ENCODE measurements at places on chromosomes 1 and 21.

- no peak for DNase-seq
These were observed 33.8 kb downstream of the PCNX2 start for GRCh38 chr1:233261695-233262094.

GRCh38 chr1:117795190-117795589, 134.2 kb downstream of the GDAP2 start:
- DNase-seq: peak; percentile 81

DNA sequence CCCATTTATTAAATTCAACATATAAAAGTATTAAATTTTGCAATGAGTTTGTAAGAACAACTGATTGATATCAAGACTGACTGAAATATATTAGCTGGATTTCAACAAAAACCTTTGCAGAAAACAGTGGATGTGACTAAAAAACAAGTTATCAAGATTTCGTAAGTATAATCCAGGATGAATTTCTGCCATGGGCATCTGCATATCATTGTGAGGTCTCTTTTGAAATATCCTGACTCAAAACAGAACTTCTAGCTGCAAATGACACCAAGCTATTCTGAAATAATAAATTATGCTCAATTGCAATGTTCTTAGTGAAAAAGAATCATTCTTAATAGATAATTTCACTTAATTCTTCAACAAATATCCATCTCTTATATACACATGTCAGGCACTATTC, 52.6 kb downstream of the CD34 start:
- DNase-seq: peak; percentile 62

- peak; percentile 52 for DNase-seq
These were observed 24.3 kb downstream of the WNT2B start for GRCh38 chr1:112533029-112533428.

- peak; percentile 56 for DNase-seq
These were observed 1.9 kb upstream of the NTNG1 start for GRCh38 chr1:107138767-107139445.

GRCh38 chr21:43591571-43591970, 67.7 kb downstream of the HSF2BP start:
- no peak for DNase-seq

DNA sequence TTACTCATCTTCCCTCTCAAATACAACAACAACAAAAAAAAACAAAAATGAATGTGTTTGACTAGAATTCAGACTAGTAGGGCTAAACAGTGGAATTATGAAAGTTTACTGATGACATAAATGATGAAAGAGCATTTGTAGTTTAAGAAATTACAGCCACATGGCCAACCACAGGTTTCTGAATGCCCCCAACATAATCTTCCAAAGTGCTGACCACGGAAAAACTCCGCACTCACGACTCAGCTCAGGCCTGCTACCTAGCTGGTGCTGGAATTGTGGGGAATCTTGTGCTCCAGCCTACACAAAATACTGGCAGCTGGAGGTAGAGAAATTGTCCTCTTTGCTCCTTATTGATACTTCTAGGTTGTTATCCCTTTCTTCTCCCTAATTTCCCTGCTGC, 23.6 kb upstream of the TBX15 start:
- DNase-seq: peak; percentile 56

GRCh38 chr1:87864676-87865075, 536.0 kb downstream of the LMO4 start:
- DNase-seq: no peak

DNA sequence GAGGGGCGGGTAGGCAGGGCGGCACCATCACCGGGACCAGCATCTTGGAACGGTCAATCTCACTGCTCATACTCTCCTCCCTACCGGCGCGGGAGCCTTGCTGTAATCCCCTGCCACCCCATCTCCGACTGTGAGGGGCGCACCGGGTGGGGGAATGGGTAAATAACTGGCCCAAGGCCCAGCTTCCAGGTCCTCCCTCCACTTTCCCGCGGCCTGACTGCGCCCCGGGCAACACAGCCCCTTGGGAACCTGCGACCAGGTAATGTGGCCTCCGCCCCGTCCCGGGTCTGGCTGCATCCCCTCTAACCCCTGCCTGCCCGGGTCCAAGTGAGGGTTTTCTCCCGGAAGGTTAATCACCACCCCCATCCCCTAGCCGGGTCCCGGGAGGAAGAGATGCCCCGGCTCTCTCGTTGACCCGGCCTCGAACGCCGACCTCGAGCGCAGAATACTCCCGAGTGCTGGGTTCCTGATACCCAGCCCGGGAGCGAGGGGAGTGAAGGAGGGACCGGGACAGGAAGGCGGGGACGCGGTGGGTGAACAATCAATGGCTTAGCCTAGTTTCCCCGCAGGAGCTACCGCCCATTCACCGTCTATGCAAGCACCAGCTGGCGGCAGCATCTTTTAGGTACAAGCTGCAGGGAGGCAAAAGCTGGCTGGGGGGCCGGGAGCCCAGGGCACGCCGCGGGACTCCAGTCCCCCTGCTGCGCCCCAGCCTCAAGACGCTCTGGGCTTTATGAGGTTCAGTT, 5.9 kb upstream of the LHX9 start:
- no peak for DNase-seq

GRCh38 chr1:39110882-39111281, 84.7 kb downstream of the NDUFS5 start:
- peak; percentile 85 for DNase-seq

GRCh38 chr1:198099755-198100154, 57.0 kb upstream of the NEK7 start:
- DNase-seq: no peak

DNA sequence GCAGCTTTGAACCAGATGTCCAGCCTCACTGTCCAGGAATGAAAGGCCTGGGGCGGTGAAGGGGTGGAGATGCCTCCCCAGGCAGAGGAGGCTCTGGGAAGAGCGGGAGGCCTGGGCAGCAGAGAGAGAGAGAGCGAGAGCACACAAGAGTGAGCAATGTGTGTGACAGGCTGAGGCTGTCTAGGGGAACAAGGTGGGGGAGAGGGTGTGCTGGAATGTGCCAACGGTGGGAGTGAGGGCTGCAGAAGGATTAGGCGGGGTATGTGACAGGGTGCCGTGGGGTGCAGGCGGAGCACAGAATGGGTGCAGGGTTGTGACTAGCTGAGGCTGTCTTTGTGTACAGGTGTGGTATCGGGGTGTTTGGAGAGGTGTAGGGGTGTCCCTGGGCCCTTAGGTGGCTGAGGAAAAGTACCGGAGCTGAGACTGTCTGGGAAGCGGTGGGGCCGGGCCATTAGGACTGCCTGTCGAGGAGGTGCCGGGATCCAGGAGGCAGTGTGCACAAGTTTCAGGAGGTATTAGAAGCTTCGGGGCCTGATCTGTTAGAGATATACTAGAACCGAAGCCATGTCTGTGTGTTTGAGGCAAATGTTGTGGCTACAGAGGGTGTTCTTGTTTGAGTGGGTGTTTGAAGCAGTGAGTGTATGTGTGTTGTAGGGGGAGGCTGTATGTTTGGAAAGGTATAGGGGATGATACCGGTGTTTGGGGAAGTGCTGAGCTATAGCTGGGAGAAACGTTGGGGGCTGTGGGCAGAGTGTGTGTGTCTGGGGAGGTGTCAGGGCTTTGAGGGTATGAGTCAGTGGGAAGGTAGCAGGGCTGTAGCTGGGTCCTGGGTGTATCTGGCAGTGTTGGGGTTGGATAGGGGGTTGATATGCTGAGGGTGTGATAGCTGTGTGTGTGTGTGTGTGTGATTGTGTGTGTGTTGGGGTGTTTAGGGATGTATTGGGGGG, 9.1 kb downstream of the AHDC1 start:
- peak; percentile 48 for DNase-seq

DNA sequence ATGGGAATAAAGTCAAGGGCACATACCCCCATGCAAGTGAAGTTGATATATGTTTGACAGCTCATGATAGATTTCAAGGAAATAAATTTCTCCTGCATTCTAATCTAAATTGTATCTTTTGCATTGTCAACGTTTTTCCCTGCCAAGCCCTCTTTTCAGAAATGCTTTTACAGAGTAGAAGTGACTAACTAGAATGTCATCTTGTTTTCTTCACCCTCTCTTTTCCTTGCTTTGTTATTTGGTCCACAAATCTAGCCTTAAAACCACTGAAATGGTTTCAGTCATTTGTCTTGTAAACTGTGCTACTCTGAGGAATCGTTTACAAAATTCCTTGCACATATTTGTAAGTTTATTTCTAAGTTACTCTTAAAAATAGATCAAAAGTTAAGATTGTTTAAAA, 600.8 kb upstream of the CXADR start:
- peak; percentile 43 for DNase-seq

GRCh38 chr1:1215080-1215676, 1.2 kb upstream of the TNFRSF4 start:
- no peak for DNase-seq

DNA sequence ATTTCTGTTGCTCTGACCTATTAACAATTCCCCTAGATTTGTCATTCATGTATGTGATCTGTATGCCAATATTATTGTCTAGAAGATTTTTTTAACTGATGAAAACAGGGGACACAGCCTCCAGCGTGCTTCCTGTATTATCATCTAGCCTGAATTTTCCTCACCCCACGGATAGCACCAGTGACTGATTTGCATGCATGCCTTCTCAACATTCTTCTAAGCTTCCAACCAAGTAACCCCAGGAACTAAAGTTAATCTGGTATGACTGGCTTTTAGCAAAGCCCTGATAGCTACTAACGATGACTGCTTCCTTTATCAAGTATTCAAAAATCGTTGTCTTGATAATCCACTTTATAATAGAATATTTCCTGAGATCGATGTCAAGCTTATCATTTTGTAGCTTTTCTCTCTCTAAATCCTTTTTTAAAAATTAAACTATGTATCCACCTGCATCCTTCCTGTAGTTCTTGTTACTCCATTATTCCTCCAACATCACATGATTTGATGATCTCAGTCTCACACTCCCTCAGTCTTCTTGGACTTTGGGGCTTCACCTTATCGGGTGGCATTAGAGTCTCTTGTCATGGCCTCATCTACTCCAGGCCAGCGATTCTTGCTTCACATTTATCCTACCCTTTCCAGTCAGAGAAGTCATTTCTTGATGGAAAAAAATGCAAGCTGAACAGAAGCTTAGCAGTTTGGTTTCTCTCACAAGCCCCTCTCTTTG, 19.0 kb downstream of the BCAR3 start:
- peak; percentile 56 for DNase-seq

DNA sequence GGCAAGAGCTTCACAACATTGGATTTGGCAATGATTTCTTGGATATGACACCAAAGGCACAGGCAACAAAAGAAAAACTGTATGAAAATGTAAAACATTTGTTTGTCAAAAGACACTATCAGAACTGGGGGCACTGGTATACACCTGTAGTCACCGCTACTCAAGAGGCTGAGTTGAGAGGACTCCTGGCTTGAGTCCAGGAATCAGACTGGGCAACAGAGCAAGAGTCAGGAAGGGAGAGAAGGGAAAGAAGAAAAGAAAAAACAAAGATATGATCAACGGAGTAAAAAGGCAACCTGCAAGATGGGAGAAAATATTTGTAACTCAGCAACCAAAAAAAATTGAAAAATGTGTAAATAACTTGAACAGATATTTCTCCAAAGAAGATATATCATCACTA, 6.0 kb upstream of the TUT4 start:
- DNase-seq: no peak

DNA sequence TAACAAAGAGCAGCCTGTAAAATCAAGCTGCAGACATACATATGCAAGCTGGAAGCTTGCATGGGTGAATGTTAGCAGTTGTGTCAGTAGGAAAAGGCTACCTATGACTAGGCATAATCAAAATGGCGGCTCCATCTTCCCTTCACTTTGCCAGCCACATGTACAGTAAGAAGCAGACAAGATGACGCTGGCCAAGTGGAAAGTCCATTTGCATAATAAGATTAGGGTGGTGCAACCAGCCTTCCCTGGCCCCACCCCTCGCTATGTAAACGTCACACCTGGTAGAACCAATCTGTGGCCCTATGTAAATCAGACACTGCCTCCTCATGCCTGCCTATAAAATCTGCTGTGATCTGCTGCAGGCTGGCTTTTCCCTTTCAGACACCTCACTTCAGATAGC, 171.9 kb upstream of the USP25 start:
- DNase-seq: no peak

DNA sequence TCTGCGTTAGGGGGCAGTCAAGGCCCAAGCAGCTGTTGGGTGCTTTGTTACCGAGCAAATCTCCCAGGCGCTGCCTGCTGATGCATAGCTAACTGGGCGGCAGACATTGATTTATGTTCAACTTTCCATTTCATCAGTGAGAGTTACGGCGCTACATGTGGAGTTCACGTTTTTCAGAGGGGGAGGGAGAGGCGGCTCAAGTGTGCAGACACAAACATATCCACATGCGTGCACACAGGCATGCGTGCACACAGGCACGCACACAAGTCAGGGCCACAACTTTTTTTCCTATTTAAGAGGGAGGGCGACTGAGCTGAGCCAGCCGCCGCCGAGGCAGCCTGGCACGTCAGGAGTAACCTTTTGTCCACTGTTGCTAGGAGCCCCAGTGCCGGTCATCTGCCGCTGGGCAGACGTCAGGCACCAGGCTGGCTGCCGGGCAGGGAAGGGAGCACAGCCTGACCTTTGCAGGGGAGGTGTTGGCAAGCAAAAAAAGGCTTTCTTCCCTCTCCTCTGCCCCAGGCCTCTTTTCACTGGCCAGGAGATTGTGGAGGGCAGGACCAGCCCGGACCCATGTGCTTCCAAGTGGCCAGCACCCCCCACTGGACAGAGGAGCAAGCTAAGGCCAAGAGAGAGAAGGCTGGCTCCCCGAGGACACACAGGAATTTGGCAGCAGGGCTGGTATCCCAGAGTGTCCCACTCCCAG, 73.3 kb downstream of the MRPL37 start:
- DNase-seq: peak; percentile 93

- DNase-seq: peak; percentile 57
These were observed 30.4 kb upstream of the PDE4B start for GRCh38 chr1:65762081-65762862.

GRCh38 chr1:63891060-63891690, 117.4 kb downstream of the ROR1 start:
- no peak for DNase-seq

- peak; percentile 25 for DNase-seq
These were observed 16.3 kb upstream of the ATP5PO start for GRCh38 chr21:33931799-33932390.

DNA sequence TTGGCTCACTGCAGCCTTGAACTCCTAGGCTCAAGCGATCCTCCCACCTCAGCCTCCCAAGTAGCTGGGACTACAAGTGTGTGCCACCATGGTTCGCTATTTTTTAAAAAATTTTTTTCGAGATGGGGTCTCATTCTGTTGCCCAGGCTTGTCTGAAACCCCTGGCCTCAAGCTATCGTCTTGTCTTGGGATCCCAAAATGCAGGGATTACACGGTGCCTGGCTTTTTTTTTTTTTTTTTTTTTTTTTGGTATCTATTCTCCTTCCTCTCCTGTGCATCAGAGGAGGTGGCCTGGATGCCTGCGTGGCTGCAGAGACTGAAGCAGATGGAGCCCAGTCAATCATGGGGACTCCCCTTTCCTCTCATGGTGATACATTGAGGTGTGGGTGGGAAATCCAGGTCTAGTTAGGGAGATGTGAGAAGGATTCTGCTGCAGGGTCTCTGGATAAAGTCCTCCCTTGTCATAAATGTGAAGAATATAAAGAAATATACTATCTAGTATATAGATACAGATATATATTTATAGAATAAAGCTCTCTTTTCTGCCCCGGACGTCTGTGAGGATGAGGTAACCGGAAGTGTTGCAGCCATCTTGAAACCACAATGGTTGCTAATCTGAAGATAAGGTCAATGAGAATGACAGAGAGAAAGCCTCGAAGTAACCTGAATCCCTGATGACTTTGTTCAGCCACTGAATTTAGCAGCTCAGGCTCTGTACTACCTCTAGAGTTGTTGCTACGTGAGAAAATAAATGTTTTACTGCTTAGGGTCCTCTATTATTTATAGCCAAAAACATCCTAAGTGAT, 19.5 kb upstream of the RGSL1 start:
- no peak for DNase-seq

Measured in AG10803 (cell line).